T-cell (primary cell): ENCODE measurements at places on chromosomes 7 and 10.

DNA sequence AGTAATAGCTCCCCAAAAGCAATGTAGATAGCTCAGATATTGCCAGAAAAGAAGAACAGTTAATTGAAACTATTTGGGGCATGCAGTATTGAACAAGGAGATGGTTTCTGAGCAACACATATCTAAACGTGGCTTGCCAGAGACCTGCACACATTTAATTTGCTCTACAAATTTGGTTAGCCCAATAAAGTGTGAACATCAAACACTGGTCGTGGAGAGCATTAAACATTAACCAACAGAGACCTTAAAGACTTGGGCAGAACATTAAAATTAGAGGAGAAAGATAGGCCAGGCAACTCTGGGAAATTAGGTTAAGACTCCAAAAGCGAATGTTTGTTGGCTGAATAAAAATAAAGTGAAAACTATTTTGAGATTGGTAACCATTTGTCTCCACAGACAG, 61.6 kb upstream of the ARID5B start:
- DNase-seq = no peak

DNA sequence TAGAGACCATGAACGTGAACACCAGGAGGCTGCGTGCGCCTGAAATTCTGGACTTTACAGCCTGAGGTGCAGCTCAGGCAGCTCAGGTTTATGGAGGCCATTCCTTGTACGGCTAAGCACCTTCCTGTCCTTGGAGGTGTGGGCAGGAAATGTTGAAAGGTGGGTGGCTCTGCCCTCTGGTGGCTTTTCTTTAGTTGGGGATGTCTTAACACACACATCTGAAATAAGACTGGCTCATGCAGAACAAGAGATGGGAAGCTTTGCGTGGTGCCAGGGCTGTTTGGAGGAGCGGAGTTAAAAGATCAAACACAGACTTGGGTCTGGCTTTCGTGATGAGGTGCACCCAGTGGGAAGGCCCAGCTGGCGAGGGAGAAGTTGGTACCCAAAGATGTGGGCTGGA, 64.1 kb downstream of the DOCK1 start:
- no peak for DNase-seq

DNA sequence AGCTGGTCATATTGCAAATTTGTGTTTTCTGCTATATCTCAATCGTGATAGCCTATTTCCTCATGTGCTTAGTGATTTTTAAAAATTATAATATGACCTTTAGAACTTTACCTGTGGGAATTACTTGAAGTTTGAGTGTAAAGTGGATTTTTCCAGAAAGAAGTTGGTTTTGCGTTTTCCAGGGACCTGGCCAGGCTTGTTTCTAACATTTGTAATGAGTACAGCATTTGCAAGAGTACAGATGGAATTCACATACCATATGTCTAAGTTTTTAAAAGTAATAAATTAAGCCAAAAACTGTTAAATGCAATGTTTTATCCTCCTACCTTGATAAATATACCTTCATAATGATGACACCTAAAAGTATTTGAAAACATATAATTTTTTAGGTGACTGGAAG, 443.2 kb downstream of the REEP3 start:
- DNase-seq = no peak

- DNase-seq = no peak
Observed at GRCh38 chr10:48577158-48577557, 27.7 kb downstream of the ARHGAP22 start.

- no peak for DNase-seq
Observed at GRCh38 chr10:52674474-52674873, 98.1 kb downstream of the MBL2 start.

GRCh38 chr7:144818511-144818910, 17.3 kb downstream of the TPK1 start:
- DNase-seq = peak; percentile 61

- no peak for DNase-seq
Observed at GRCh38 chr10:96325719-96326373, 21.6 kb downstream of the DNTT start.

GRCh38 chr10:43186150-43186549, 47.9 kb downstream of the CSGALNACT2 start:
- DNase-seq = no peak

DNA sequence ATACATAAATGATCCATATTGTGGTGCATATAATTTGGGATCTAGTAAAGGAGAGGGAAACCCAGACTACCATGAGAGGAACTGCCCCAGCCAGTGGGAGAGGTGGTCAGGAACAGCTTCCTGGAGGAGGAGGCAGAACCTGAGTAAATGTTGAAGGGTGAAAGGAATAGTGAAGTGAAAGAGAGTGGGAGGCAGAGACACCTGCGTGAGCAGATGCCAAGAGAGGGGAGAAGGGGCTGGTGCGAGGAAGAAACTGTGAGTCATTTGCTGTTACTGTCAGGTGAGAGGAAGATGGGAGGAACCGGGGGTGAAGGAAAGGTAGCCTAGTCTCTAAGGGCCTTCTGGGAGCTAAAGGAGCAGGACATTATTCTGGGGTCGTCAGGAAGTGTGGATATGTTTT, 294.8 kb downstream of the GRID1 start:
- no peak for DNase-seq

GRCh38 chr10:6014241-6014761, 37.0 kb upstream of the IL15RA start:
- peak; percentile 61 for DNase-seq

- no peak for DNase-seq
Observed at GRCh38 chr10:11795101-11795920, 27.8 kb upstream of the PROSER2 start.

- DNase-seq = no peak
Observed at GRCh38 chr10:61877887-61878739, 23.4 kb upstream of the ARID5B start.

GRCh38 chr10:14839305-14839695, 1.2 kb downstream of the HSPA14 start:
- DNase-seq = no peak

DNA sequence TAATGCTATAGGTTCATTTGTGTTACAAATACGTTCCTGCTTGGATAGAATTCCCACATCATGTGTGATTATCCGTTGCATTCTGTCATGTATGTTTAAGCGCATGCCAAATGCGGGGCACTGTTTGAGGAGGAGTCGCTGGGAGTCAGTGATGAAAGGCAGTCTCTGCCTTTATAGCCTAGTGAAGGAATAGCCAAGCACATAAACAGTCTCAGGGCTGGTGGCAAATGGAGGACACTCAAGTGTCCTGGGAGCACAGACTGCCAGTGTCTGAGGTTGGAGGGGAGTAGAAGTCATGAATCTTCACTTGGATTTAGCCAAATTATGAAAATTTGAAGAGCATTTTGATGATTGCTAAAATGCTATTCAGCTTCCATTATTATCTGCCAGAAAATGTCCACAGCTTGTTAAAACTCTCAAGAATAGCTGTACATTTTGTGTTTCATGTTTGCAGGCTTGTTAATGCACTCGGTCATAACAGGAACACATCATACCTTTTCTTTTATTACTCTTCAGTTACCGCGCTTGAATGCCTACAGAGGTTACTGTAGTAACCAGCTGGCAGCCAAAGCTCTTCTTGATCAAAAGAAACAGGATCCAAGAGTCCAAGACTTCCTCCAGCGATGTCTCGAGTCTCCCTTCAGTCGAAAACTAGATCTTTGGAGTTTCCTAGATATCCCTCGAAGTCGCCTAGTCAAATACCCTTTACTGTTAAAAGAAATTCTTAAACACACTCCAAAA, 41.6 kb downstream of the NET1 start:
- DNase-seq = no peak

GRCh38 chr10:22853906-22854447, 73.9 kb upstream of the ARMC3 start:
- no peak for DNase-seq
